ENCODE measurements at places on chromosomes 3 and 15.

DNA sequence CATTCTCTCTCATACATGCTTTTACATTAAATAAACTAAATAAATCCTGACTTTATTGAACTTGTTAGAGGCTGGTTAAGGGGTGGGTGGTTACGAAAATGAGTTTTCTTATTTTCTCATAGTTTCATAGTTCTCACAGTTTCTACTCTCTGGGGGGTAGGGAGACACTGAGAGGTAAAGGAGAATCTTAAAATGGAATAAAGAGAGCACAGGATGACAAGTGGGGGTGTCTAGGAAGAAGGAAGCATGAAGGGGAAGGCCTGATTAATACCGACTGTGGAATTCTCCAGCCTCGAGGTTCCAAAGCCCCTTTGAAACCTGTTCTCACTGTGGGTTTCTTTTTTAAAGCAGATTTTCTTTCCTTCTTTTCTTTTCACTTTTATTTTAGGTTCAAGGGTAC, 66.4 kb upstream of the TRA2B start:
- no peak for DNase-seq

- DNase-seq = peak; percentile 51
Observed at GRCh38 chr3:166837535-166837934, 542.6 kb downstream of the ZBBX start.

DNA sequence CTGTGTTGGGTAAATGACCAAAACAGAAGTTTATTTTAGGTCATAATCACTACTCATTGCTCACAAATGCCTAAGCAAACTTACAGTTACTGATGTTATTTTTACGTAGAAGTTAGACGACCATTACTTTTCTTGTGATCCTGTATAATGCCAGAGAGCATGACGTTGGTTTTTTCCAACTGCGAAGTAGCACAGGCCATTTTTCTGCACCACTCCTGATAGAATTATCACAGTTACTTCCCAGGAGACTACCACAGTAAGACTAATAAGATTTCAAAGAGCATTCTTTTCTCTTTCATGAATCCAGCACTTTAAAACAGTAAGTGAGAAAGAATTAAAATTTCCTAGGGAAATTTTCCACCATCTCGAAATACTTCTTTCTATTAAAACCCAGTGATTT, 19.8 kb downstream of the CD200 start:
- no peak for DNase-seq

DNA sequence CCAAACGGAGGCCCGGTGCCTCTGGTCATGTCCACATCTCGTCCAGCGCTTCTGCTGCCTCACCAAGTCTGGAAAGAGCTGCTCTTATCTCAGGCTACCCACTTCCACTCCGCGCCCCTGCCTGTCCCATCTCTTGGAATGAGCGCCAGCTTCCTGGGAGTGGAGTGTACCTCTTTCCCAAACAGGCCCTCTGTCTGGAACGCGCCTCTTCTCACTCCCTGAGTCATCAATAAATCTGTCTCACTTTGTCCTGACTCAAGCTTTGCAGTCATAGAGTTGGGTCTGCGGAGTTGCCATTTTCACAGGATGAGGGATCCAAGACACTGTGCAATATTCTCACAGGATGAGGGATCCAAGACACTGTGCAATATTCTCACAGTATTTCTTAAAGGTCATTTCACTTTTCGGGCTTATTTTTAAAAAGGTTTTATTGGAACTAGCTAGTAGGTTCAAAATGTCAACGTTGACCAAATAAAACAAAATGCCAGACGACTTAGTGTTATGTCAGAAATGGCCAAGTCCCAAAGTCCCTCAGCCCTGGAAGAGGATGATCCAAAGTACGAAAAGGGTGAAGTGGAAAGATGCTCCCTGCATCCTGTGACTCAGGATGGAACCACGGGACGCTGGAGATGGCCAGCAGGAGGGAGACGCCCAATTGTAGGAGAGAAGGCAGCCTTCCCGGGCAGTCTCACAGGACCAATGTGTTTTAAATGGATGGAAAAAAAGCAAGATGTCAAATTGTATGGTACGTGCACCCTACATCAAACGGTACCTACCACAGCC, 81.1 kb downstream of the CHSY1 start:
- DNase-seq = no peak

- DNase-seq = no peak
Observed at GRCh38 chr15:49134683-49135341, 20.6 kb downstream of the COPS2 start.

DNA sequence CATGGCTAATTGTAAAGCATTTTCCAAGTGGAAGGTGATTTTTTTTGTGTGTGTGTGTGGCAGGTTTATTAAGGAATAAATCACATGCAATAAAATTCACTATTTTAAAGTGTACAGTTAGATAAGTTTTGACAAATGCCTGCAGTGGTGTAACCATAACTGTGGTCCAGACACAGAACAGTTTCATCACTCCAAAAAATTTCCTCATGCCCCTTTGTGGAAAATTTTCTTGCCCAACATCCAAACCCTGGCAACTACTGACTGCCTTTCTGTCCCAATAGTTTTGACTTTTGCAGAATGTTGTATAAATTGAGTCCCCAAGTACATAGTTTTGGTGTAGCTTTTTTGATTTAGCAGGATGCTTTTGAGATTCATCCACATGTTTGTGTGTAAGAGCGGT, 135.1 kb upstream of the KLHL25 start:
- DNase-seq = no peak

GRCh38 chr3:106862067-106862466, 515.2 kb upstream of the CCDC54 start:
- no peak for DNase-seq

DNA sequence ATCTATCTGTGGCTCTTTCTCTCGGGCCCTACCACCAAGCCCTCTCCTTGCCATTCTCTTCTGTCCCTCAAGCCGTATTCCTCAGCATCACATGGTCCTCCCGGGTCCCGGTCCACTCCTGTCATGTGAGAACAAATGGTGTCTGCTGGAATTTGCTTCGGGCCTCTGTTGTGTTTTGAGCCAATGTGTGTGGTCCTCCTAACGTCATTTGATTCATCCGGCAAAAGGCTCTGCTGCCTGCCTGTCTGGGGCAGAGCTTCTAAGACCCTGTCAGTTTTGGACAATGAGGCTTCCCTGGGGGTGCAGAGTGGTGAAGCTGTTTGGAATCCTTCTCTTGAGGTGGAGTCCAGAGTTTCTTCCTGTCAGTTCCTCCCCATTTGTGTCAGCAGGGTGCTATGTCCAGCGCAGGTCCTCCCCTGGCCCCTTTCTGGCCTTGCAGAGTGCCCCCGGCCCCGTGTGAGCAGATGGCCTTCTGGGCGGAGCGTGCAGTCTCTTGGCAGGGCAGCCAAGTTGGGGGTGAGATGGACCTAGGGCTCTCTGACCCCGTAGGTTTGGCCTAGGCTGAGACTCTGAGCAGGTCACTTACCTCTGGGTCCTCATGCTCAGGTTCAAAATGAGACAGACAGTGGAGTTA, 93.6 kb downstream of the APBA2 start:
- no peak for DNase-seq

GRCh38 chr3:102391491-102391890, 43.3 kb upstream of the ZPLD1 start:
- DNase-seq = no peak

GRCh38 chr3:48129921-48130320, 58.3 kb downstream of the CDC25A start:
- DNase-seq = no peak

DNA sequence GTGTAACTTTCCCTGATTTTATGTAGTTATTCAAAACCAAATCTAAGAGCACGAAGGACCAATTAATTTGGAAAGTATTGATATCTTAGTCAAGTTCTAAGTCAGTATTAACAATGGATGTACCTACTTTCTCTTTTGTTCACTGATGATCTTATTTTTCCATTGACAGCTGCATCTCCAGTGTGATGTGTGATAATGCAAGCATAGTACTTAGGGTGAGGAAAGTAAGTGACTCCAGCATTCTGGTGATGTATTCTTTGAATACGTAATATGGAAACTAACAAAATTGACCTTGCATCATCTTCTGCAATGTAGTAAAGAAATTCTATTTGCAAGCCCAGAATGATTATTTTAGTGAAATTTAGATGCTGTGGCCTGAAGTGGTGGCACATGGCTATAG, 22.4 kb downstream of the FBXW12 start:
- DNase-seq = no peak

GRCh38 chr3:115581362-115582135, 41.8 kb upstream of the GAP43 start:
- DNase-seq = no peak

DNA sequence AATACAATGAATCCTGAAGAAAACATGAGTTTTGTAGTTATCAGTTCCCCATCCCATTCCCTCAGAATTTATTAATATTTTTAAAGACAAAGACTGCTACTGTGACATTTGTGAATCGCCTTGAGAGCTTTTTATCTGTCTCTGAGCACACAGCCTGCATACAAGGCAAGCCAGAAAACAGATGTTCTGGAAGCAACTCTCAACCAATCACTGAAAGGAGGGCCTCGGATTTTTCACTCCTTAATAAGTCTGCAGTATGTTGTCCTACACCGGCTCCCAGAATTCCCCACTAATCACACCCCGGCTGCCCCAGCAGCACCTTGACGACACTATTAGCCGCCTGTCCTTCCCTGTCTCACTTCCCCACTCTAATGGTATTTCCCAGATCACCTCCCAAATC, 138.5 kb downstream of the ZNF621 start:
- no peak for DNase-seq

DNA sequence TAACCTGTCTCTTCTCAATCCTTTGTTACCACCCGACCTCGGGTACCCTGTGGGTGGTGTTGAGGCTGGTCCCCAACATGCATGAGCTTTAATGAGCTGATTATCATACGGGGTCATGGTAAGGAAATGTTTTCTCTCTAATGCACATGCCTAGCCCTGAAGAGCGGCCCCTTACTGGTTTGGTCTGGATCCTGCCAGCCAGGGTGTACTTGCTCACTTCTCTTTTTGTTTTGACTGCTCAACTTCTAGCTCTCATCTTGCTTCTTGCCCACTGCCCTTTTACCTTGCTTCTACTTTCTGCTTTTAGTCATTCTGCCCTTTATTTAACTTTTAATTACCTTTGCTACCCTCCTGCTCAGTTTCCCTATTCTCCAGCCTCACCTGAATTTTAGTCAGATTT, 44.3 kb upstream of the ACAD9 start:
- no peak for DNase-seq

- no peak for DNase-seq
Observed at GRCh38 chr3:15884132-15884531, 86.4 kb upstream of the ANKRD28 start.

GRCh38 chr15:96165081-96165480, 165.4 kb upstream of the NR2F2 start:
- DNase-seq = no peak

- DNase-seq = peak; percentile 19
Observed at GRCh38 chr15:72923289-72923688, 129.0 kb upstream of the NEO1 start.

GRCh38 chr3:123791898-123792297, 92.2 kb downstream of the MYLK start:
- DNase-seq = no peak

GRCh38 chr15:51380999-51381806, 39.7 kb downstream of the GLDN start:
- peak; percentile 82 for DNase-seq

DNA sequence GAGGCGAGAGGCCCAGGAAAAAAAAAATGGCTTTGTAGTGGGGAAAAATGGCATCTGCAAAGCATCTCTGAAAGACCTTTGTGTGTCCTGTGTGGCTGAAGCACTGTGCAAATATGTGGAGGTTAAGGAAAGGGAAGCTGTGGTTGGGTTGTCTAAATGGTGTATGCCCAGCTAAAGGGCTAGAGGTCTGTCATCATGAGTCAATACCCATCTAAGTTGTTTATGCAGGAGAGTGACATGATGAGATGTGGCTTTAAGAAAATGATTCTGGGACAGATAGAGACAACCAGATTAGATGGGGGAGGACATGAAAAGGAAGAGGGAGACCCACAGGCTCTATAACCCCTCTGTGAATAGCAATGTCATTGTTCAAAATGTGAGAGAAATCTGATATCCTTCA, 280.7 kb downstream of the MFSD1 start:
- no peak for DNase-seq

DNA sequence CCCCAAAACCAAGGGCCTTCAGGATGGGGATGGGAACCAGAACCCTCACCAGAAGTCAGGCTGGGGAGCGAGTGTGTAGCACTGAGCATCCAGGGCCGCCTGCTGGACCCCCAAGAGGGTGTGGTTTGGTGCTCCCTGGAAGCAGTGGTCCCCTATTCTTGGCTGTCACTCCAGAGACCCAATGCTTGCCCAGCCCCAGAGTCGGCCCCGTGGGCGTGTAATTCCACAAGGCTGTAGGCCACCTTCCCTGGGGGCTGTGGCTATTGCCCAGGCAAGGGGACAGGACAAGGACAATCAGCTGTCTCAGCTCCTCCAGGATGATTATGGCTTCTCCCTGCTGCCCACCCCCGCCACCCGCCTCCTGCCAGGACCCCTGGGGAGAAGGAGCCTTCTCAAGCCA, 14.5 kb downstream of the IGDCC3 start:
- no peak for DNase-seq
